ENCODE measurements at places on chromosomes 12 and 14. TPM values are rescaled to one million over a fixed set of nuclear protein-coding genes. Genes with fewer than 3 reads are reported as not detected.
A peak's percentile ranks its signal among the peaks of the same experiment; 100 is the strongest.

GRCh38 chr12:154058-154457, 59.9 kb downstream of the SLC6A12 start:
- no peak for DNase-seq

GRCh38 chr12:52123487-52124186, 44.1 kb downstream of the SMIM41 start:
- DNase-seq: no peak

GRCh38 chr14:63467440-63468072, 75.6 kb downstream of the PPP2R5E start:
- DNase-seq: no peak

GRCh38 chr14:71250347-71250746, 343.1 kb downstream of the PCNX1 start:
- no peak for DNase-seq

DNA sequence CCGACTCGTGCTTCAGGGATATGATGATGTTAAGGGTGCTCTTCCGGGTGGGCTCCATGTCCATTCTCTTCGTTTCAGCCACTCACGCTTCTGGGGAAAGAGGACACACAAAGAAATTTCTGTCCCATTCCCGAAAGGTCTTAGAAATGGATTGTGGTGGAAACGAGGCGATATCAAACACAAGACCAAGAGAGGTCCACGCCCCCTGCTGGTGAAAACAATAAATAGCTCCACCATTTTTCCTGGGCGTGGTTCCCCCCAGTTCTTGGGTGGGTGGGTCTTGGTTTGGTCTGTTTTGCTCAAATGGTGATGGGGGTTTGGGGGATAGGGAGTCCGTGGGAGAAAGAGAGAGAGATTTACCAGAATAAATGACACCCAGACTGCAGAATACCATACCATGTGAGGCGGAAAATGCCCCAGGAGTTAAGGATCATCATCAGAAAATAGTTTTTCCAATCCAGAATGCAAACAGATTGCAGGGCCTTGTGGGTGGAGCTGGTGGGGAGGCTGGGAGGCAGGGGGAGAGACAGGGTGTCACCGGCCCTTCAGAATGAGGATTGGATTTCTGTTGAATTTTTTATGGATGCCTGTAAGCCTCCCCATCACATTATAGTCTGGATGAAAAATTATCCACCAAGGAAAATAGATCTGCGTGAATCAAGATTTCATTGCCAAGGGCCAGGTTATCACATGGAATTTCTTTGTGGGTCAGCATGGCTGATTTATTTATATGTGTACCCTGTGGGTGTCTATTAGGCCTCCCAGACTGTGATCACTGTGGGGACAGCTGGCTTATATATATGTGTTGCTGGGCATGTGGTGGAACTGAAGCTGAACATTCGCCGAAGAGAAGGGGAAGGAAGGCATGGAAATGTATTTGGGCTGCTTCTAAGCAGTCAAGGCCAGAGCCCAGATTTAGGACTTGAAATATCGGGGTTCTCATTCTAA, 55.8 kb downstream of the SRRM4 start:
- DNase-seq: peak; percentile 66

DNA sequence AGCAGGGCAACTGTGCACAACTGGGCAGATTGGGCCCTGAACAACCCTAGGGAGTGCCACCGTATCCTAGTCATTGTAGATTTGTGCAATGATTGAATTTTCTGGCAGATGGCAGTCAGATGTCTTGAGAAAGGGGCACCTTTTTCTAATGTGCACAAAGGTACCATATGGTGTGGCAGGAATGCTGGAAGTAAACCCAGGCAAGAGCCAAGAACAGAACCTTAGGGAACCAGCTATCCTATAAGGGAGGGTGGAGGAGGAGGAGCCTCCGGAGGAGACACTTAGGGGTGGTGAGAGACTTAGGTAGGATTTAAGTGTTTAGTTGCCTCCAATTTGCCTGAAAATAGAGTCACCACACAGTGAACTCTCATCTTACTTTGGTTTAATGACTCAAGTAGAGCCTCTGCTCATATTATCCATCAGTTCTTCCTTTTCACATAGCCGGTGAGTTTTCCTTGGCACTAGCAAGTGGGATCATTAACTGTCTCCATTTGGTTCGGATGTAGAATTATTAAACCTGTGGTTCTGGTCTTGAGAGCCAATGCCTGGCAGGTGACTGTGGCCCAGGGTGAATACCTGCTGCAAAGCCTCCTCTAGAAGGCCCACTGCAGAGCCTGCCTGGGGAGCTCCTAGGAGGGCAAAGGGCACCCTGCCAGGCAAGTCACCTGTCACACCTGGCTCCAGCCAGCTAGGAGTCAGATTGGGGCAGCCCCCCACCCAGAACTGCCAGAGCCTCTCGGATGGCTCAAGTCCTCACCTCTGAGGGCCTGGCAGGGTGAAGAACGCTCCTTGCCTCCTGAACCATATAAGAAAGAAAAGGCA, 184.4 kb upstream of the HIF1A start:
- DNase-seq: no peak

DNA sequence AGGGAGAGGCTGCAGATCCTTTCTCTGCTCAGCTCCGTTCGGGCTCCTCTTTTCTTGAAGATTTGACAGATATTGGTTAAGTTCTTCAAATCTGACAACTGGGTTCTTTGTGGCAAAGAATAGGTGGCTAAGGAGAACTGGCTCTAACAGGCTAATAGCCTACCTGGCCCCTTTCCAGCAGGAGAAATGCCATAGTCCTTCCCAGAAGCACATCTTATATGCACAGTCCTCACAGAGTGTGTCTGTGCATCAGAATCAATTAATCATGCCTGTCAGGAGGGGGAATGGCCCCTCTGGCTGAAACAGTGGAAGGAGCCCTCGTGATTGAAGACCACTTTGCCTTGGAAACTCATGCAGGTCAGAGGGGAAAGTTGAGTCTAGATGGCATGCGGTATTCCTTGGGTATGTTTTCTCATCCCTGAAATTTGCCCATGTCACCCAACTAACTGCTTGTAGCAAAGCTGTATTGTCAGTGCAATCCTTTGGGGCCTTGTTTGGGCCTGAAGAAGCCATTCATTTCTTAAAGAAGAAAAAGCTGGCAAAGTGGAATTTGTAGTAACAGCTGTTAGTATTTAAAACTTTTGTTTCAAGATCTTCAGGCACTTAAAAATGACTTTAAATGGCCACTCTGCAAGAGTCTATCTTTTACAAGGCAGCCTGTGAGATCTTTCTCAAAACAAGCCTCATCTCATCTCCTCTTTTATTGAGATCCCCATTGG, 251.5 kb downstream of the ZFP36L1 start:
- DNase-seq: no peak

GRCh38 chr14:77485901-77486678, 12.5 kb downstream of the ISM2 start:
- no peak for DNase-seq

GRCh38 chr14:37545174-37545573, 49.9 kb downstream of the FOXA1 start:
- DNase-seq: no peak

DNA sequence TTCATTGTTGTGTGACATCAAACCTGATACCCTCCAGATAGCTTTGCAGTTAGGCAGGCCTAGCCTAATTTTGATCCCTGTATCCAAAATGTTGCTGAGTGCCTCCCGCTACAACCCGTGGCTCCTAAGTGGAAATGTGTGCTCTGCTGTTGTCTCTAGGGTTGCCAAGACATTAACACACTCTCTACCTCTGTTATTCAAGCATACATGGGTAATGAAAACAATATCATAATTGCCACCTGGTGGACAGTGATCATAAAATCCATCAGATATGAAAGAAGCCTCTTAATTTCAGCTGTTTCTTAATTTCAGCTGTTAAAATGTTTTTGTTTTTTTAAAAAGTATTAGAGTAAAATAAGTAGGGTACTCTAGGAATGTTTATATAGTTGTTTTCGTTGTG, 93.5 kb downstream of the PLEKHA5 start:
- no peak for DNase-seq

GRCh38 chr14:26820138-26820537, 222.3 kb upstream of the NOVA1 start:
- no peak for DNase-seq

GRCh38 chr12:47551426-47551851, 154.4 kb downstream of the RPAP3 start:
- no peak for DNase-seq

DNA sequence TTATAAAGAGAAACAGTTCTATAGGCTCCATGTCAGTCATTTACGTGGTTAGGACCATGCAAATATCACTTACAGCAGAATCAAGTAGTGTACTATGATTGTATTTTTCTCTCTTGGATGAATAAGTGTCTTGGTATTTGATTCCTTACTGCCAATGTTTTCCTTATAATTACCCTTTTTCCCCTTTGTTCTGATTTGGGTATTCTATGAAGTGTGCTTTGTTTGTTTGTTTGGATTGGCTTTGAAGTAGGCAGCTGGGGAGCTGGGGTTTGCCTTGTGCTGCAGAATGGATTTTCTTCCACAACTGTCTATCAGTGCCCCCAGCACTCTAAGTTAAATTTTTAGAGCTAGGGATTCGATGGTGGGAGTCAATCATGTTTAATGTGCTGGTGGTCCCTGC, 12.4 kb downstream of the TMEM120B start:
- DNase-seq: no peak

GRCh38 chr12:121783766-121784165, 9.7 kb downstream of the RHOF start:
- DNase-seq: no peak

DNA sequence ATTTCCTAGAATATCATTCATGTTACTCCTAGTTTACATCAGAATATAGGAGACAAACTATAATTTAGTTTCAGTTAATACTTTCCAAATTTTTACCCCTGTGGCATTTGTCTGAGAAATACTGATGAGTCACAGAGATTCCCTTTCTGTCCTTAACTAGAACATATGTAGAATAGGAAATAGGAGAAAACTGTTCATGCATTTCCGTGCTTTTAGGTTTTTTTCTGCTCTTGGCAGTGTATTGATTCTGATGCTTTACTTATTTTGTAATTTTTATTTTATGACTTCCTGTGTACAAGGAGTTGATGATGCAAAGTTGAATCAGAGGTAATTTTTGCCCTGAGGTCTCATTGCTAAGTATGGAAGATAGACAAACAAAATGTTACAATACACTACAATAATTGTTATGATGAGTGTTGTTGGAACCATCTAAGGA, 23.0 kb downstream of the MNAT1 start:
- no peak for DNase-seq

- no peak for DNase-seq
Observed at GRCh38 chr12:121872546-121873215, 14.0 kb upstream of the HPD start.

DNA sequence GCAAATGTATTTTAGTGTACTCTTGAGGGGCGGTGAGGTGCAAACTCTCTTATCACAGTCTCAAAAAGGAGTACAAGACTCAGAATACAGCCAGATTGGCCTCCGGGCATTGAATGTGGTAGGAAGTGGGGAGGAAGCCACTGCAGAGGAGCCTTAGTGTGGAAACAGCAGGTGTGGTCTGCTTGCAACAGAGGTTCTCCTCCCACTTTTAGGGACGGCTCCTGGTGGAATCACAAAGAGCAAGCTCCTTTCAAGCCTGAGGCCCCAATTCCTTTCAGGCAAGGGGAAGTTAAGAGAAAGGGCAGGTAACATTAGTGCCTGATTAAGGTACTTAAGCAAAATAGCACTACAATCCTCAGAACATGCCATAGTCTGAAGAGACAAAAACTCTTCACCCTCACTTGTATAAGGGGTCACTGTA, 23.7 kb upstream of the SLC2A3 start:
- peak; percentile 72 for DNase-seq

DNA sequence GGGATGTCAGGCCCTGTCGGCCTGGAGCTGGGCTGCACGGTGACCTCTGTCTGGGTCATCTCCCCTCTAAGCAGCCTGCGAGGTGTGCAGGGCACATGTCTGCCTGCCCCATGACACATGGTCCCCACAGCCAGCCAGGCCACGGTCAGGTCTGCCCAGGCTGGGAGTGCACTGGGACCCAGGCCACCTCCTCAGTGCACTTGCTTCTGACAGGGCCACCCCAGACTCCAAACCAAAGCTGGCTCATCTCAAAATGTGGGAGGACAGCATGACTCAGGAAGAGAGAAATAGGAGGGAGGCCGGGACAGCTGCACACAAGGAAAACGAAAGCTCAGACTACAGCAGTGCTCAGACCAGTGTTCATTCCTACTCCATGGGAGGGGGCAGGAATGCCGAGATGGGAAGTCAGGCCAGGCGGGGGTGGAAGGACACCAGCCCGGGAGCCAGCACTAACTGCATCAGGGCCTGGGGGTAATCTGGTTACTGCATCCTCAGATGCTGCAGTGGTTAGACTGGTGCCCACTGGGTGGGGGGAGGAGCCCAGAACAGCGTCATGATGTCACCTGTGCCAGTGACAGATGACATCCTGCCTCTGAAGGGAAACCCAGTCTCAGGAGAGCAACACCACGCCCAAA, 4.0 kb downstream of the P2RX2 start:
- DNase-seq: no peak

- no peak for DNase-seq
Observed at GRCh38 chr14:74218462-74218861, 20.8 kb upstream of the VSX2 start.

The MIP gene
- total RNA-seq: not detected

The CLBA1 gene
- 8.5 TPM for total RNA-seq

The CDKL1 gene
- 0.62 TPM for total RNA-seq

The MYH6 gene
- total RNA-seq: 0.03 TPM

The ZBTB25 gene
- 14.3 TPM for total RNA-seq

The NRXN3 gene
- total RNA-seq: 5.9 TPM

The SLCO1B1 gene
- total RNA-seq: not detected

The DHRS2 gene
- 2.8 TPM for total RNA-seq

The GLIPR1L1 gene
- total RNA-seq: not detected

The ADAM20 gene
- total RNA-seq: 2.0 TPM

The KRT72 gene
- total RNA-seq: not detected

The CCDC175 gene
- 0.24 TPM for total RNA-seq

The C2CD5 gene
- 86.9 TPM for total RNA-seq

The GRIN2B gene
- 0.52 TPM for total RNA-seq

The COX8C gene
- total RNA-seq: not detected

The MUCL1 gene
- total RNA-seq: not detected
